ENCODE measurements at places on chromosomes 16 and 17. TPM values are rescaled to one million over a fixed set of nuclear protein-coding genes. Genes with fewer than 3 reads are reported as not detected.

GRCh38 chr17:4527134-4527533 lies 28.1 kb downstream of the MYBBP1A start:
- no peak for DNase-seq

DNA sequence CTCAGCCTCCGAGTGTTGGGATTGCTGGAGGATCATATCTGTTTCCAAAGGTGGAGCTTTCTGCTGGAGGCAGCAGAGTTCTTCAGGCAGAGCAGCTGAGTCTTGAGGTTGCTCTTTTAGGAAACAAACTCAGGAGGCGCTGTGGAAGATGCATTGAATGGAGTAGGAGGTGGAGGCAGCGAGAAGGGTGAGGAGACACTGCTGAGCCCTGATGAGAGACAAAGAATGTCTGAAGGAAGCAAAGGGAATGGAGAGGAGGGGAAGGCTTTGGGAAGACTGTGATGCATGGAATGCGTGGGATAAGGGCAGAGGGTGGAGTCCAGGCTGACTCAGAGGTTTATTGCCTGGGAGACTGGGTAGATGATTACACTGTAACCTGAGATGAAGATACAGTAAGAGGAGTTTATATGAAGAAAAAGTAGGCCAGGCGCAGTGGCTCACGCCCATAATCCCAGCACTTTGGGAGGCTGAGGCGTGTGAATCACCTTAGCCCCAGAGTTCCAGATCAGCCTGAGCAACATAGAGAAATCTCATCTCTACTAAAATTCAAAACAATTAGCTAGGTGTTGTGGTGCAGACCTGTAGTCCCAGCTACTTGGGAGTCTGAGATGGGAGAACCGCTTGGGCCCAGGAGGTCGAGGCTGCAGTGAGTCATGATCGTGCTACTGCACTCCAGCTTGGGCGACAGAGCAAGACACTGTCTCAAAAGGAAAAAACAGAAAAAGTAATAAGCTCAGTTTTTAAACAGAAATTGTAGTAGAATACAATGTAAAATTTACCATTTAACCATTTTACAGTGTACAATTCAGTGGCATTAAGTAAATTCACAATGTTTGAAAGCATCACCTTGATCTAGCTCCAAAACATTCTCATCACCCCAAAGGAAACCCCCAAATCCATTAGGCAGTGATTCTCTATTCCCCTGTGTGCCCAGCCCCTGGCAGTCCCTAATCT lies 17.8 kb upstream of the TMEM219 start:
- peak; percentile 86 for DNase-seq

GRCh38 chr16:28258567-28258966 lies 33.8 kb upstream of the SBK1 start:
- no peak for DNase-seq

DNA sequence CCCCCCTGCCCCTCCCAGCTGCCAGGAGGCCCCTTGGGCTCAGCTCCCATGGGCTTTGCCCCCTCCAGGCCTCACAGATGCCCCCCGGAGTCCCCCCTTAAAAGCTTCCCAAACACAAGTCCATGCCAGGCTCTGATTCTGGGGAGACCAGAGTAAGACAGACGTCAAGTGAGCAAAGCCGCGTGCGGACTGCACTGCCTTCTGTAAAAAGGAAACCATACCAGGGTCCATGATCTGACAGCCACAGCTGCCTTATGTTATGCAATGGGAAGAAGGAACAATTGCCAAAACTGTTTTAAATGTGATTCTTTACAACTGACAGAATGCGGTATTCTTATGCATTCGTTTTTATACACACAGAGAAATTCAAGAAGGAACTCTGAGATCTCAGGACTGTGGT lies 17.9 kb upstream of the HEXD start:
- DNase-seq, result no peak

DNA sequence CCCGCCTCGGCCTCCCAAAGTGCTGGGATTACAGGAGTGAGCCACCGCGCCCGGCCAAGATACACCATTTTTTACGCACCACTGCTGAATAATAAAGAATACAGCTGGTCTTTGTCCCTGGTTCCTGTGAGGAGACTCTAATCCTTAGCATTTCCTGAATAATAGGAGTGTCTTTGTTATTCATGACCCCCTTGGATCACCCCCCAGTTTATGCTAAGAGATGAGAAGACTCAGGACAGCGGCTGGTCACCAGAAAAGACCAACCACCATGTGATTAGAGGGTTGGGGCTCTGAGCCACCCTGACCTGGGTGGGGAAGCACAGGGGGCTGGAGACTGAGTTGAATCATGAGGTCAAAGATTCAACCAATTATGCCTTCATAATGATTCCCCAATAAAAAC lies 17.3 kb downstream of the PHLPP2 start:
- no peak for DNase-seq

- peak; percentile 72 for DNase-seq
Measured at GRCh38 chr16:684961-685696, 995 bp upstream of the JMJD8 start.

- no peak for DNase-seq
Measured at GRCh38 chr16:67761924-67762323, 42.8 kb upstream of the GFOD2 start.

GRCh38 chr17:21100636-21101035 lies 26.1 kb upstream of the DHRS7B start:
- no peak for DNase-seq

GRCh38 chr17:31273516-31273915 lies 23.5 kb downstream of the OMG start:
- DNase-seq, result no peak

- no peak for DNase-seq
Measured at GRCh38 chr16:2828876-2829430, 1.1 kb upstream of the ZG16B start.

- DNase-seq, result no peak
Measured at GRCh38 chr17:18950944-18951905, 740 bp upstream of the SLC5A10 start.

GRCh38 chr17:68955181-68955841 lies at the start of gene ABCA8:
Gene ABCA8 (minus strand): TSS chr17:68955392. CDS start chr17:68942034, 13,358 bp downstream.
- no peak for DNase-seq

DNA sequence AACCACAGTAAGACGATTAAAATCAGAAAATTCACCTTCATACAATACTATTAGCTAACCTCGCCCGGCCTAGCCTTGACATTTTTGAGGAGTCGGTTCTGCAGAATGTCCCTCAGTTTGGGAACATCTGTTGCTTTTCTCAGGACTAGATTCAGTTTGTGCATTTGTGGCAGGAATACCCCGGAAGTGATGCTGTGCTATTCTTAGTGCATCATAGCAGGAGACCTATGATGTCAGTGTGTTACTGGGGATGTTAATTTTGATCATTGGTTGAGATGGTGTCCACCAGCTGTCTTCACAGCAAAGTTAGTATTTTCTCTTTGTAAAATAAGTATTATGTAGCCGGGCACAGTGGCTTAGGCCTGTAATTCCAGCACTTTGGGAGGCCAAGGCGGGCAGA lies 21.5 kb upstream of the HELZ start:
- no peak for DNase-seq

DNA sequence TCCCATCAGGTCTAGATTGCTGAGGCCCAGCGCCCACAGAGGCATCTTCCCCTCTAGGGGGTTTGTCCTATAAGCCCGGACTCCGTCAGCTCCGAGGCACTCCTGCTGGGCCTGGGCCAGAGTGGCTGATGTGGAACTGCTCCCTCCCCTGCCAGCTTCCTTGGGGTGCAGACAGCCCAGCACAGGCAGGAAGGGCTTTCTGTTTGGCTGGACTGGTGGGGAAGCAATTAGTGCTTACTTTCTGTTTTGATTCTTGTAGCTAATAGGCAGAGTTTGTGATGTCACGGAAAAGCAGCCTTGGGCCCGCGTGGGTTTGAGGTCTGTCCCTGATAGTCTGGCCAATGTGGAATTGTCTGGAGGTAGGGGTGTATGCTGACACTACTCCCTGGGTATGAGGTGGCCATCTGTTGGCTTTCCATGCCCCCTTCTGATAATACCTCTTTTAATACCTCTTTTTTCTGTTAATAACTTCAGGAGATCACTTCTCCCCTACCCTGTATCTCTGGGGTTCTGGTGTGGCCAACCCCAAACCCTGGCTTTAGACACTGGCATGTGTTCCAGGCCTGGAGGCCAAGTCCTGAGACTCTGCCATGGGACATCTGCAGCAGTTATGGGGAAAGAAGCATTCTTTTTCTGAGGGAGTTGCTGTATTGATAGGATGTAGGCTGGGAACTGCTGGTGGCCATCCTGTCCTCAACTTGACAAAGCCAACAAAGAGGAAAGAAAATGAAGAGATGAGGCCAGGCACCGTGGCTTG lies 190.9 kb downstream of the RAB11FIP4 start:
- DNase-seq, result no peak

- DNase-seq, result no peak
Measured at GRCh38 chr16:3152027-3152276, 17.1 kb downstream of the ZNF213 start.

Gene PRSS8
- total RNA-seq, result 237 TPM

Gene NUP88
- 52.3 TPM for total RNA-seq

Gene REXO5
- total RNA-seq, result 6.9 TPM

Gene TNFRSF17
- not detected for total RNA-seq

Gene SLC52A1
- total RNA-seq, result not detected

Gene KLHL10
- not detected for total RNA-seq

Data from Caco-2 (cell line).